Stimulated activated CD4-positive, alpha-beta T cell treated with anti-CD3 and anti-CD28 coated beads, Interleukin-15, amount 100 ng/mL, for 48 hours (primary cell): ENCODE measurements at places on chromosomes 5 and 9.

DNA sequence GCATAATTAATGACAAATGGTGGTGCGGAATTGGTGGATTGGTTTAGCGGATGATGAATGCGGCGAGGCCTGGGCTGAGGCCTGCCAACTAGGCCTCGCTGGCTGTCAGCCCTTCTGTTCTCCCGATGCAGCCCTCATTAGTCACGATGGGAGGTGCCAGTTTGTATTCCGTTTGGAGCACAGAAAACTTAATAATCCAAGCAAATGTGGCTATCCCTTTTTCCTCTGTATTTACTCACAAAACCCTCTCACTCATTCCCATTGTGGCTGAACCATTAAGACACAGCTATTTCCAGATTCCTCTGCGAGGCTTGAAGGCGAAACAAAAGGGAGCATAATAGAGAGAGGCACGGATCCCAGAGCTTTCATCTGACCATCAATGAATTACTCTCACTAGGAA lies 114.3 kb downstream of the MVB12B start:
- DNase-seq: no peak

DNA sequence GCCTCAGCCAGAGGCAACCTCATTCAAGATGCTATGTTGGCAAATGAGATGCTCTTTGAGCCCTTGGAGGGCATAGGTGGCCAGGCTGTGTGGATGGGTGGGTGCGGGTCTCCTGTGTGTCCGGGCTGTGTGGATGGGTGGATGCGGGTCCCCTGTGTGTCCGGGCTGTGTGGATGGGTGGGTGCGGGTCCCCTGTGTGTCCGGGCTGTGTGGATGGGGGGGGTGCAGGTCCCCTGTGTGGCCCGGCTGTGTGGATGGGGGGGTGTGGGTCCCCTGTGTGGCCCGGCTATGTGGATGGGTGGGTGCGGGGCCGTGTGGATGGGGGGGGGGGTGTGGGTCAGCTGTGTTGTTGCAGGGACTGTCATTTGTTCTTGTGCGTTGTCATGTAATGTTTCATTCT lies 136.6 kb upstream of the COL5A1 start:
- no peak for DNase-seq

DNA sequence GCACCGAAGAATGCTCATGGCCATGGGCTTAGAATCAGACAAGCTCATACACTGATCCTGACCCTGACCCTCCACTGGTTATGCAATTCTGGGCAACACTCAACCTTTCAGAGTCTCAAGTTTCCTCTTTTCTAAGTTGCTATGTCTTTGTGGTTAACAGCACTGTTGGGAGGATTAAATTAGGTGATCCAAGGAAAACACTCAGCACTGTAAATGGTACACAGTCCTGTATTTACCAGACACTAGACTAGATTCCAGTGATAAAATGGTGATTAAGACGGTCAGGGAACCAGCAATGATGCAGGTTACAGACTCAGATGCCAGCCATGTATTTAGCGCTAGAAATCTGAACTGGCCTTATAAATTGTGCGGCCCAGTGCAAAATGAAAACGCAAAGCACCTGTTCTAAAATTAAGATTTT lies 8.1 kb downstream of the ARL15 start:
- no peak for DNase-seq

DNA sequence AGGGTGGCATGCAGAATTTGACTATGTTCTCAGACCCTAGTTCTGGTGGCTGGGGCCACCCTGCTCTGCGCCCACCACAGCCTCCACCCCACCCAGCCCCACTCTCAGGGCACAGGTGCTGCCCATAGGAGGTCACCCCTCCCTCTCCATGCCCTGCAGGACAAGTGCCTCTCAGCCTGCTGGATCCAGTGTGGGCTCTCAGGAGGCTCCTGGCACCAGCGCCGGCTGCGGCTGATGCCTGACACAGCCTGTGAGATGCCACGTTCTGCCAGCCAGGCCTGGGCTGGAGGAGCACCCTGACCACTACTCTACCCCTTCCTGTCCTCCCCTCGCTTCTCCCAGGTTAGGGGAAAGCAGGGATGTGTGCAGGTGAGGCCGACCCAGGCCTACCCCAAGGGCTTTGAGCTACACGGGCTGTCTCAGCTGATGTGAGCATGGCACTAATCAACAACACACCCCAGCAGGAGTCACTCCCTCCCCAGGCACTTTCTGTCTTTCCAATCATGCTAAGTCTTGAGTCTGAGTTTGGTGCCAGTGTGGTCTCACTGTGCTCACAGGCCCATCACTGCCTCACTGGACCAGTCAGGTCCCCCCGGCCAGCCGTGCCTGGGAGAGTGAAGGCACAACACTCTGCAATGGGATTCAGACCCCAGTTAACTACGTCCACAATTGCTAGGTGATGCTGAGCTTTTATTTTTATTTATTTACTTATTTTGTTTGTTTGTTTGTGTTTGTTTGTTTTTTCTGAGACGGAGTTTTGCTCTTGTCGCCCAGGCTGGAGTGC lies 12.1 kb upstream of the BARX1 start:
- no peak for DNase-seq

DNA sequence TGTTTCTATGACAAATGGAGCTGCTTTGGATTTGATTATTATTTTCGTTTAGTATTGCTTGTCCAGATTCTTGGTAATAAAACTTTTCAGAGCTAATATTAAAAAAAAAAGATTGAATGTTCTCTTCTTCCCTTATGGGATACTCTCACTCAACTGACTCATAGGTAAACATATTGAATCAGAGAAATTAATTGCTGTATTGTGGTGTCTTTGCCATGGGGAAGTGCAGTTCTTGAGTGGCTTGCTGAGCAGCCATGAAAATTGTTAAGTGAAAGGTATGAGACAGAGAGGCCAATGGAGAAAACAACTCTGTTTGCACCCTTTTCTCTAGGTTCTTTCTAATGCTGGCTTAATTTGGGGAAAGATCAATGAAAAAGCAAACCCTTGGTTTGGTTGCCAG lies 149.9 kb upstream of the HMHB1 start:
- no peak for DNase-seq

DNA sequence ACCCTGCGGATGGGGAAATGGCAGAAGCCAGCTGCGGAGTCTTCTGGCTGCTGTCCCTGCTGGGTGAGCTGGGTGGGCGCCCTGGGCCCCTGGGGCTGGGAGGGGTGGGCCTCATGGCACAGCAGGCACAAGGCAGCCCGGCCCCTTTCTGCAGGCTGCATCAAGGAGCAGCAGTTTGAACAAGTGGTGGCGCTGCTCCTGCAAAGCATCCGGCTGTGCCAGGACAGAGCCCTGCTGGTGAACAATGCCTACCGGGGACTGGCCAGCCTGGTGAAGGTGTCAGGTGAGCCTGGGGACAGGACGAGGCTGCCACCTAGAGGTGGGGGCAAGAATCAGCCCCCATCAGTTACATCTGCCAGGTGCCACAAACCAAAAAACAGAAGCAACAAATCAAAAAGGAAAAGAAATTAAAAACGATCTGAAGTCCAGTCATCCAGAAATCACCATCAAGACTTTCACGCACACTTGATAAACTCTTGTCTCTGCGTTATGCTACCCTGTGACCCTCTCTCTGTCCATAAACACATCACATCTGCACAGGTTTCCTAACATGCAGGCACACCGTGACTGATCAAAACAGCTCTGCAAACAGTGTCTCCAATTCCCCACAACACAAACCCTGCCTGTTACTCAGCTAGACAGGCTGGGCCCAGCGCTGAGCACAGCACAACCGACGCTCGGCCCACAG lies 13.9 kb downstream of the REXO4 start:
- peak; percentile 37 for DNase-seq

DNA sequence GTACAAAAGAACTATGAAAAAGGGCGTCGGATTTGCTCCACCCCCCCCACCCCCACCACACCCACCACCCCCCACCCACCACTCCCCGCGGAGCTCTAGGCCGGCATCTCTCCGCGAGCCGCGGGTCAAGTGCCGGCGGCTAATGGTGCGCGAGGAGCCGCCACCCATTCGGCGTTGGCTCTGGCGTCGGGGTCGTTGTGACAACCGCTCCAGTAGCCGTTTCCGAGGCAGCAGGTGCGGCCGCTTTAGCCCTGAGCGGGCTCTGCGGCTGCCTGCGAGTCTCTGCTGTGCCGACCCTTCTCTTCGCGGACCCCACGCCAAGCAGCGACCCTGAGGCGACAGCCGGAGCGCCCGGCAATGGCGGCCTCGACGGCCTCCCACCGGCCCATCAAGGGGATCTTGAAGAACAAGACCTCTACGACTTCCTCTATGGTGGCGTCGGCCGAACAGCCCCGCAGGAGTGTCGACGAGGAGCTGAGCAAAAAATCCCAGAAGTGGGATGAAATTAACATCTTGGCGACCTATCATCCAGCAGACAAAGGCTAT lies at the start of gene PPP1R2B:
TSS of gene PPP1R2B (plus strand) at position 90 of the 546 bp plus-strand sequence. CDS start at position 358, 268 bp downstream.
- no peak for DNase-seq

GRCh38 chr5:34869256-34869655 lies 30.3 kb downstream of the TTC23L start:
- DNase-seq: no peak

DNA sequence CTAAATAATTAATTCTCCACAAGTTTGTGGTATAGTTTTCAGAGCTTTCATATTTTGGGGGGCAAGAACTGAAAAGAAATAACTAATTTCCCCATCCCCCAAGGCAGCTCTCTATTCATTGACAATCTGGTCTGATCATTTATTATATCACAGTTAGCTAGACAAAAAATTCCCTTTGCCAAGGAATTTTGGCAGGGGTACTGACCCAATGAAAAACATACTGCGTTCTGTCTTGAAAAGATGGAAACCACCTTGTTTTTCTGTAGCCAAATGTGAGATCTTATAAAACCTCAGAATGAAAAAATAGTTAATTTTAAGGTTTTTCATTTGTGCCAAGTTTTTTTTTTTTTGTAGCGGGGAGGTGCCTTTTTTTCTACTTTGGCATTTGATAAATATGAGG lies 1008.9 kb downstream of the EFNA5 start:
- no peak for DNase-seq

GRCh38 chr5:172182291-172182690 lies 5.7 kb downstream of the STK10 start:
- DNase-seq: no peak
